NAMALWA (cell line): ENCODE measurements at places on chromosomes 11 and 22.
A peak's percentile ranks its signal among the peaks of the same experiment; 100 is the strongest.

GRCh38 chr11:63639199-63639832, 25.1 kb upstream of the PLAAT3 start:
- peak; percentile 31 for DNase-seq

- no peak for DNase-seq
Measured at GRCh38 chr11:44573333-44573732, 7.9 kb downstream of the CD82 start.

DNA sequence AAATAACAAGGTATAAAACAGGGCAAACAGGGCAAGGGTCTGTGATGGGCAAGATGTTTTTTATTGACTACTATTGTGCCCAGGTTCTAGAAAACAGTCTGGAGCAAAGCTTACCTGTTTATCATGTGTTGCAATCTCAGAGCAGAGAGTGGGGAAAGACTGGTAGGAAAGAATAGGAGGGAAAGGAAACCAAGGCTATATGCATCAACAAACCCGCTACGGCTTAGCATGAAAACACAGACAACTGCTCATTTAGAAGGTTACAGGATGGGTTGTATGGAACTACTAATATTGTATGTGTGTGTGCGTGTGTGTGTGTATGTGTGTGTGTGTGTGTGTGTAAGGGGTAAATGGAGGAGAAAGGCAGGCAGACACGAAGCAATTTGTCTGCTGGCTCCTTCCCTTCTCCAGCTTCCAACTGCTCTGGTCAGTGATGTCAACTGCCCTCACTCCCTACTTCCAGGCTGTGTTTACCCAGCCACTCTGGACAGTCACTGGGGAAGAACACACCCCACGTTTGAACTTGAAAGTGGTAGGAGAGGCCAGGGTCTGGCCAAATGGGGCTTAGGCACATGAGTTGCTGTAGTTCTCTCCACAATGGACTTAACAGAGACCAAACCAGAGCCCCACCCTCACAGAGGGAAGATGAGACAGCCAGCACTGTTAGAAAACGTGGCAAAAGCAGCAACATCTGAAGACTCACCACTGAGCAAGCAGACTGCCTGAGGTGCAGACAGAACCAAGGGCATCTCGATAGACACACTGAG, 47.0 kb downstream of the GAB2 start:
- no peak for DNase-seq

DNA sequence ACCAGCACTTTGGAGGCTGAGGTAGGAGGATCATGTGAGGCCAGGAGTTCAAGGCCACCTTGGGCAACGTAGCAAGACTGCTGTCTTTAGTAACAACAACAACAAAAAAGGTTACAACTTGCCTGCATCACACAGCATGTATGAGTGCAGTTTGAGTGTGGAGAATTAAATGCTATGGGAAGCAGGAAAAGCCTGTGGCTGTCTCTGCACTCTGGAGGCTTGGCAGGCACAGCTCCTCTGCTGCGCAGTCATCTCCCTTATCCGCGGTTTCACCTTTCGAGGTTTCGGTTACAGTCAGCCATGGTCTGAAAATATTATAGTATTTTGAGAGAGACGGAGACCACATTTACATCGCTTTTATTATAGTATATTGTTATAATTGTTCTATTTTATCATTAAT, 2.9 kb downstream of the MICAL2 start:
- DNase-seq = no peak

- DNase-seq = no peak
Measured at GRCh38 chr11:77085652-77086051, 17.0 kb upstream of the OMP start.

- DNase-seq = no peak
Measured at GRCh38 chr22:36064358-36064757, 35.7 kb upstream of the RBFOX2 start.

GRCh38 chr11:79392161-79392560, 48.7 kb downstream of the TENM4 start:
- no peak for DNase-seq
